IPS DF 19.7 (cell line): ENCODE measurements at places on chromosomes 16 and 17.
A peak's percentile ranks its signal among the peaks of the same experiment; 100 is the strongest.

- DNase-seq = peak; percentile 30
These were observed 524.8 kb downstream of the KCNJ18 start for GRCh38 chr17:22217135-22217534.

DNA sequence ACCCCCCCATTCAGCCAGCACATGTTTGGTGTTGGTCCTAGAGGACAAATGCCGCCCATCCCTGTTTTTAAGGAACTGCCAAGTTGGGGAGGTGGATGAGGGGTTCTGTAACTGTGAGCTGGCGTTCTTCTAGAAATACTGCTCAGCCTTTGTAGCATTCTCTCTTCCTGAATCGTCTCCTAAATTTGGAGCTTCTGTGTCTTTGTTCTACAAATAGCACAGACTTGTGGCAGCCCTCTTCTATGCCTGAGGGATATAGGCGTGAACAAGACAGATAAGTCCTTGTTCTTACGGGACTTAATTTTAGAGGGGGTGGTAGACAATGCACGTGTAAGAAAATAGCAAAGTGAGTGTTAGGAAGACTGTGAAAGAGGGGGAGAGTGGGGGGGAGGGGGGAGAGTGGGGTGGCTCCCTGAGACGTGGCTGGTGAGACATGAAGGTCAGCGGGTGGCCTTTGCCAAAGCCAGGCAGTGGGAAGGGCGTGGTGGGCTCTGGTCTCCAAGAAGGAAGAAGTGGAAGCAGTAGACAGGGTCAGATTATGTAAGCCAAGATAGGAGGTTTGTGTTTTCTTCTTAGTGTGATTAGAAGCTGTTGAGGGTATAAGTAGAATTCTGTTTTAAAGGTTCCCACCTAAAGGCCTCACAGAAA is 9.9 kb downstream of the MFSD11 start:
- no peak for DNase-seq

- DNase-seq = no peak
These were observed 597.4 kb upstream of the CDH5 start for GRCh38 chr16:65769055-65769465.

- no peak for DNase-seq
These were observed 247.0 kb upstream of the MAF start for GRCh38 chr16:79847569-79847968.

GRCh38 chr17:58328195-58329034 is at the start of gene TSPOAP1:
Gene TSPOAP1 (minus strand): TSS chr17:58328795. CDS start chr17:58327920, 875 bp downstream.
- DNase-seq = no peak

- DNase-seq = peak; percentile 30
These were observed 152.2 kb downstream of the SNX11 start for GRCh38 chr17:48259694-48260291.

GRCh38 chr17:83101805-83102480 is 22.5 kb downstream of the METRNL start:
- DNase-seq = no peak

DNA sequence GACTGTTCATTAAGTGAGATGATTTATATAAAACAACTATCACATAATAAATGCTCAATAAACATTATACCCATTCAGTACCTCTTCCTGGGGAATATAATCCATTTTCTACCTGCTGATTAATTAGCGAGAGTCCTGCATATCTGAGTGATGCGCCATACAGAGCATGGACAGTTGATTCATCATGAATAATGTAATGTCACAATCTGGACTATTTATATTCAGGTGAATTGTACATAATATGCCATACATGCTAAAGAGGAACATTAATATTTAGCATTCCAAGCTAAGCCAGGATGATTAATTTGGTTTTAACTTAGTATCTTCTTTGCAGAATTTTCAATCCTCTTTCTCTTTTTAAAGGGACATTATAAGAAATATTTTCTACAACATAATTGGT is 362.0 kb upstream of the XYLT1 start:
- DNase-seq = no peak

DNA sequence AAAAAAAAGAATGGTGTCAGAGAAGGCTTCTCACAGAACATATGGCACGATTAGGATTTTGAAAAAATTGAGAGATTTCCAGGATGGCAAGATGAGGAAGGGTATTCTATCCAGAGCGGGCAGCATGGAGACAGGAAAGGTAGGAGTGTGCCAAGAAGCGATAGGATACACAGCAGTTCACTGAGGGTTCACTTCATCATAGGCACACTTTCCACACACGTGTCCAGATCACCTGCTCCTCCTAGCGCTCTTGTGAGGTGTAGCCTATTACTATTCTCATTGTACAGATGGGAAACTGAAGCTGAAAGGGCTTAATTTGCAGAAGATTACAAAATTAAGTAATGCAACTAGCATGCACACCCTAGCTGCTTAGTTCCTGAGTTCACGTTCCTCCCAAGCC is 6.2 kb upstream of the ELAC2 start:
- DNase-seq = no peak

DNA sequence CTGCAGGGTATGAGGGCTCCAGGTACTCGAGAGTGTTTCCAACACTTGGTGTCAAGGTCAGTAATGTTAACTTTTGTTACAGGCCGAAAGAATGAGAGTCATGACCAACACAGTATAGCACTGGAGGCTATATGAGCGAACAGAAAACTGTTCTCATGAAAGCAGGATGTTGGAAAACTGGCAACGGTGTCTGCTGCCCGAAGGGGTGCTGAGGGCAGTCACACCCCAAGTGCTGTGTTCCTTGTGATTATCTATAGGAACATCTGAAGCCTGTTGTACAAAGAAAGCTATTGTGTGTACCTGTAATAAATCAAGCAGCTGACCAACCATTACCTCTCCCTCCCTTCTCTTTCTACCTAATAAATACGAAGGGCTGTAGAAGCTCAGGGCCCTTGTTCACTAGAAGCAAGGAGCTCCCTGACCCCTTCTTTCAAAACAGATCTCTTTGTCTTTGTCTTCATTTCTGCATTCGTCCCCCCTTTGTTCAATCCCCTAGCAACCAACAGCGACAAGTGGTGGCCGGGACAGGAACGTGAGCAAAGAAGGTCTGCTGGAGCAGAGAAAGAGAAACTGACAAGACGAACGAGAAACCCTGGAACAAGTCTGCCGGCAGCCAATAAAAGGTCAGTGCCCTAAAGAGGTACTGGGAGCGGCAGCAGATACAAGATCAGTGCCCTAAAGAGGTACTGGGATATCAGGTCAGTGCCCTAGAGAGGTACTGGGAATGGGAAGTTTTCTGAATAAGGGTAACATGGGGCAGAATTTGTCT is 7.6 kb downstream of the CD300LD start:
- no peak for DNase-seq

- no peak for DNase-seq
These were observed 40.1 kb upstream of the RPL38 start for GRCh38 chr17:74163271-74163821.

GRCh38 chr16:84806256-84806889 is 13.4 kb upstream of the CRISPLD2 start:
- DNase-seq = no peak

GRCh38 chr16:79597277-79598062 is 3.1 kb downstream of the MAF start:
- DNase-seq = no peak

DNA sequence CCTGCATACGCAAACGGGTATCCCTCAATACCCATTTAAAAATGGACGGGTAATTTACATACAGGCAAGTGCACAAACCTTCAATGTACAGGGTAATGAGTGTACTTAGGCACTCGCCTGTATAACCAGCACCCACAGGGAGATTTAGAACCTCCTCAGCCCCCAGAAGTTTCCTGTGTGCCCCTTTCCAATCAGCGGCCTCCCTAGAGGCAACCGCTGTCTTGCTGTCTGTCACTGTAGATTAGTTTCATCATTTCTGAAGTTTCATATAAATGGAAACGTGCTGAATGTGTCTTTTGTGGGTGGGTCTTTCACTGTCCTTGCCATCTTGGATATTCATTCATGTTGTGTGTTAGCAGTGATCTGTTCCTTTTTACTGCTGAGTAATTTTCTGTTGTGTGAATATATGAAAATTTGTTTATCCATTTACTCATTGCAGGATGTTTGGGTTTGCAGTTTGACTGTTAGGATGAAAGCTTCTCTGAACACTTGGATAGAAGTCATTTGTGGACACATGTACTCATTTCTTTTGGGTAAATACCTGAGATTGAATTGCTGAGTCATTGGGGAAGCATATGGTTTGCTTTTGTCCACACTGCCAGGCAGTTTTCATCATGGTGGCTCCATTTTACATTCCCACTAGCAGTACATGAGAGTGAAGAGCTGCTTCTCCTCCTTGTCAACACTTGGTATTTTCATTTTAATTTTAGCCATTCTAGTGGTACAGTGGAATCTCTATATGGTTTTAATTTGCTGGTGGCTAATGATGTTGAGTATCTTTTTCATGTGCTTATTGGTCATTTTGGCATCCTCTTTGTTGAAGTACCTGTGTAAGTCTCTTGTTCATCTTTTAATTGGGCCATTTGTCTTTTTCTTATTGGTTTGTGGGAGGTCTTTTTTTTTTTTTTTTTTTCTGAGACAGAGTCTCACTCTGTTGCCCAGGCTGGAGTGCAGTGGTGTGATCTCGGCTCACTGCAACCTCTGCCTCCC is 2.1 kb upstream of the ADCY7 start:
- no peak for DNase-seq

GRCh38 chr16:88464447-88465318 is 11.6 kb downstream of the ZFPM1 start:
- DNase-seq = no peak

DNA sequence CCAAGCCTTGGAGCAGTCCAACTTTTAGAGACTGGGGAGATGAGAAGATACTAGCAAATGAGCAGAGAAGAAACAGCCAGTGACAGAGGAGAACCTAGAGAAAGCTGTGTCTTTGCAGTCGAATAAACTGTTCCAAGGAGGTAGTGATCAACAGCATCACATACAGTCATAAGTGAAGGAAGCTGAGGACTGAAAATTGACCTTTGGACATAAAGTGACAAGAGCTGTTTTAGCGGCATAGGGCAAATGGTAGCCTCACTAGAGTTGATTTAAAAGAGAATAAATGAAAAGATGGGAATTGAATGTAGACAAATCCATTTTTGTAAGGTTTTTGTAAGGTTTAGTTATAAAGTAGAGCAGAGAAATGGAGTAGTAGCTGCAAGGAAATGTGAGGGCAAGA is 131.2 kb upstream of the HLF start:
- DNase-seq = no peak

GRCh38 chr17:80765241-80765961 is 220.8 kb downstream of the RPTOR start:
- DNase-seq = no peak

- no peak for DNase-seq
These were observed 90.8 kb upstream of the TOB1 start for GRCh38 chr17:50956750-50957523.

GRCh38 chr17:28460901-28461300 is 12.5 kb upstream of the SLC13A2 start:
- DNase-seq = no peak

DNA sequence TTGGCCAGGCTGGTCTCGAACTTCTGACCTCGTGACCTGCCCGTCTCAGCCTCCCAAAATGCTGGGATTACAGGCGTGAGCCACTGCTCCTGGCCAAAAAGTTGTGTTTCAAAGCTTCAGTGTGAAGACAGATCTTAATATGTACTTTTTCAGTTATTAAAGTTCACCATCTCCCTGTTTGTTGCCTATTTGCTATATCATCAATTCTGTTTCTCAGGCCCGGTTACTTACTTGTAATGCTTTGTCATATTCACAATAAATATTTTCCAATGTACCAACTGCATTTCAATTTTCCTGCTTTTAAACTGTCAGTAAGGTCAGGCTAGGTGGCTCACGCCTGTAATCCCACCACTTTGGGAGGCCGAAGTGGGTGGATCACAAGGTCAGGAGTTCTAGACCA is 22.5 kb downstream of the FANCA start:
- no peak for DNase-seq

DNA sequence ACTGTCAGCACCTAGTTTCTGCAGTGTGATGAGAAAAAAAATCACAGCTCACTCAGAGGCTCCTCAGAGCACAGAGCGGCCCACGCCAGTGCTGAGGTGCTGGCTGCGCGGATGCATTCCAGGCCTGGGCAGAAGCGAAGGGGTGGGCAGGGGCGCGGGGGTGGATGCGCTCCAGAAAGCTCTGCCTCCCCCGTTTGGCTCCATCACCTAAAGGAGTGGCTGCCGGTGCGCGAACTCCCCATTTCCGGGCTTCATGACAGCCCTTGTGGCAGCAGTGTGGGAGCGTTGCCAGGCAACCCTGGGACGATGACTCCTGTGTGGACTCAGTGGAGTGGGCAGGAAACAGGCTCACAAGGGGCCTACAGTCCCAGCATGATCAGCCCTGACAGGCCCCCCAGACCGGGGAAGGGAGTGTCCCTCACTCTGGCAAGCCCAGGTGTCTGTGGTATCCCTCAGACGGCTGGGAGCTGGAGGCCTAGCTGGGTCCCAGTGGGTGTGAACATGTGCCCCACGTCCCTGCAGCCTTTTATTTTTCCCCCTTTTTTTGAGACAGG is 32.8 kb upstream of the NUDT16L1 start:
- no peak for DNase-seq

DNA sequence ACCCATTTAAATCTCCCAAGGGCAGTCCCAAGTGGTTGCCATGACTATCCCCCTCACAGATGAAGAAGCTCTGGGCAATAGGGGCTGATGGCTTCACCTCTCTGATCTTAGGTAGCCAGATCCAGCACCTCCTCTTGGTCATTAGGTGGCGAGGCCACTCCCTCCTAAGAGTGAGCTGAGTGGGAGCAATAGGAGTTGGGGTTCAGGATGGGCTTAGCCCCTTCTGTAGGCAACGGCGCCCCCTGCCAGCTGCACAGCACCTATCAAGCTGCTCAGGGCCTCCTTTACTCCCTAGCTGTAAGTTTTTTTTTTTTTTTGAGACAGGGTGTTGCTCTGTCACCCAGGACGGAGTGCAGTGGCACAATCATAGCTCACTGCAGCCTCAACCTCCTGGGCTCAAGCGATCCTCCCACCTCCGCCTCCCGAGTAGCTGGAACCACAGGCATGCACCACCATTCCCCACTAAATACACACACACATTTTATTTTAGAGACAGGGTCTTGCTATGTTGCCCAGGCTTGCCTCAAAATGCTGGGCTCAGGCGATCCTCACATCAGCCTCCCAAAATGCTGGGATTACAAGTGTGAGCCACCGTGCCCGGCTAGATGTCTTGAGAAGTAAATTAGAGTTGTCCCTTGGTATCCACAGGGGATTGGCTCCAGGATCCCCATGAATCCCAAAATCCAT is 3.5 kb upstream of the RRAD start:
- DNase-seq = no peak

DNA sequence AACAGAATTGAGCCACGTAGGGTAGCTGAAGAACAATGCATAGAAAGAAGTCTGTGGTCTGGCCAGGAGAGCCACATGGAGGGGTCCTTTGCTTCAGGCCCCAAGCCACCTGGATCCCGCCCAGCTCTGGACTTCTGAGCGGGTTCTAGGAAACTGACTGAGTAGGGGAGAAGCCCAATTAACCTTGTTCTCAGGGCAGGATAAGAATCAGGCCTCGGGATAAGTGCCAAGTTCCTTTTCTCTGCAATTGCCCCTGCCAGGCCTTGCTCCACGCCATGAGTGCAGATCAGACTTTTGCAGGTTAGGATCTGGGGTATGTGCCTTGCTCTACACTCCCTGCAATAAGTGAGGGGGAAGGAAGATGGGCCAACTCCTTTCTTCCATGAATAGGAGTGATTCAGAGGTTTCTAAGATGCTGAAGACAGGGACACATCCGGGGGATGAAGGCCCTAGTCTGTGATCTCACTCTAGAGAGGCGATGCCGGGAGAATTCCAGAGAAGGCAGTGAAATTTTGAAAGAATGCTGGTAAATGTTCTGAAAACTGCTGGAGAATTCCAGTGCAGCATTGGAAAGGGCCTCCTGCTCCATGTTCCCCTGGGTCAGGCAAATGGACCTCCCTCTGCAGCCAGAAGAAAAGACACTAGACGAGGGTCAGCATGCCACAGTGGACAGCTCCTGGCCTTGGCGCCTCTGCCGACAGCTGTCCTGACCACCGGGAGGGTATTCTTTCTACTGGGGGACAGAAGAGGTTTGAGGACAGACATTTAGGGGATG is 5.8 kb downstream of the NEUROD2 start:
- DNase-seq = no peak
